Heart left ventricle (tissue), 16 donors: ENCODE measurements at places on chromosomes 2 and 18. TPM values are rescaled to one million over a fixed set of nuclear protein-coding genes. Genes with fewer than 3 reads are reported as not detected.
A peak's percentile ranks its signal among the peaks of the same experiment; 100 is the strongest.

DNA sequence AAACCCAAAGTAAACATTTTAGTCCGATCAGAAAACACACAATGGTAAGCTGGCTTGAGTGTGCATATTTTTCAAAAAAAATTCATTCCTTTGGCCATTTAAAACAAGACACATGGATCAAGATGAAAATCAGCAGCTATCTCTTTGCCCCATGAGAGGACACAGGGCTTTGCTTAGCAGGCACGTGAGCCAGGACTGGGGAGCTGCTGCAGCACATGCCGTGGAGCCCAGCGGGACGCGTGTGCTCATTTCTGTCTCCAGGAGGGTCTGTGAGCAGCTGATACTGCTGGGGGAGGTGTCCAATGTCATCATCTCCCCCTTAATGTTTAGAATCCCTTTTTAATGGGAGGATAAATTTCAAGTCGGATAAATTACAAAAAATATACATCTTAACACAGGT, 49.8 kb upstream of the CNGA3 start:
- no peak for DNase-seq
- no peak overlapping the region for H3K4me3 ChIP-seq
- no peaks in the 10 kb centered on the region for H3K27me3 ChIP-seq
- no peak overlapping the region for H3K27ac ChIP-seq
- no peaks in the 10 kb centered on the region for H3K36me3 ChIP-seq

GRCh38 chr2:240142256-240142775, 1.9 kb upstream of the OTOS start:
- no peaks in the 10 kb centered on the region for H3K4me1 ChIP-seq
- H3K4me3 ChIP-seq = no peak overlapping the region

- peak overlapping the region; percentile 45 for H3K4me3 ChIP-seq
- peak overlapping the region; percentile 68 for H3K27ac ChIP-seq
- H3K27me3 ChIP-seq = no peaks in the 10 kb centered on the region
- H3K36me3 ChIP-seq = no peaks in the 10 kb centered on the region
- peaks cover 16% of the 10 kb centered on the region for H3K4me1 ChIP-seq
- peak; percentile 66 for DNase-seq
These were observed 17.1 kb upstream of the ZNF532 start for GRCh38 chr18:58847383-58848071.

DNA sequence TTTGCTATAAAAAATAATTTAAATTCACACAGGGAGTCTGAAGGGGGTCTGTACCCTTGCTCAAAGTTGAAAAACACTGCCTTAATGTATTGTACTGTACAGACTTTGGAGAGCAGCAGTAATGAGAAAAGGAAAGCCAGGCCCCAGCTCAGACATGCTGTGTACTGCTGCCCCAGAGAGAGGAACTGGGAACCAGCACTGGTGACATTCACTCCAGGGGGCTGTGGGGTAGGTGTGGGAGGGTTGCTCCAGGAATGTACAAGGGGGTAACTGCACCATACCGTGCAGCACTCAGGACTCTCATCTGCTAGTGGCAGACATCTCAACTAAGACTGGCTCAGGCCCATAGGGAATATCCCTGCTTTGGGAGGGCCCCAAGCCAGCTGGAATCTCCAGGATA, 146.0 kb upstream of the RMP24 start:
- no peak overlapping the region for H3K4me3 ChIP-seq
- no peak overlapping the region for H3K27ac ChIP-seq
- no peaks in the 10 kb centered on the region for H3K36me3 ChIP-seq
- no peaks in the 10 kb centered on the region for H3K4me1 ChIP-seq
- no peaks in the 10 kb centered on the region for H3K27me3 ChIP-seq
- no peak for DNase-seq

The CTAGE1 gene
- not detected for polyA plus RNA-seq

- no peaks in the 10 kb centered on the region for H3K27me3 ChIP-seq
- H3K27ac ChIP-seq = no peak overlapping the region
- no peak for DNase-seq
- H3K4me1 ChIP-seq = no peaks in the 10 kb centered on the region
These were observed 22.5 kb downstream of the STAT4 start for GRCh38 chr2:191128172-191128910.

The CNDP1 gene
- polyA plus RNA-seq = not detected

- H3K36me3 ChIP-seq = no peaks in the 10 kb centered on the region
- no peak for DNase-seq
- H3K27ac ChIP-seq = no peak overlapping the region
- H3K4me3 ChIP-seq = no peak overlapping the region
- H3K4me1 ChIP-seq = no peaks in the 10 kb centered on the region
These were observed 223.6 kb upstream of the AGAP1 start for GRCh38 chr2:235270291-235270690.

GRCh38 chr2:181121996-181122395, 141.6 kb downstream of the UBE2E3 start:
- no peak overlapping the region for H3K27ac ChIP-seq
- no peak for DNase-seq
- H3K27me3 ChIP-seq = no peaks in the 10 kb centered on the region
- no peaks in the 10 kb centered on the region for H3K36me3 ChIP-seq
- H3K4me3 ChIP-seq = no peak overlapping the region

- no peaks in the 10 kb centered on the region for H3K4me1 ChIP-seq
- H3K36me3 ChIP-seq = no peaks in the 10 kb centered on the region
- DNase-seq = no peak
- H3K27ac ChIP-seq = no peak overlapping the region
- H3K27me3 ChIP-seq = no peaks in the 10 kb centered on the region
- H3K4me3 ChIP-seq = no peak overlapping the region
These were observed 615.0 kb upstream of the DDX18 start for GRCh38 chr2:117199511-117199910.

The CDH20 gene
- 0.03 TPM for polyA plus RNA-seq

GRCh38 chr2:13240789-13241487, 524.2 kb downstream of the TRIB2 start:
- no peak overlapping the region for H3K4me3 ChIP-seq
- no peaks in the 10 kb centered on the region for H3K4me1 ChIP-seq
- no peaks in the 10 kb centered on the region for H3K27me3 ChIP-seq
- DNase-seq = no peak

The TMEM237 gene
- 9.5 TPM for polyA plus RNA-seq

The PRSS56 gene
- 0.11 TPM for polyA plus RNA-seq

DNA sequence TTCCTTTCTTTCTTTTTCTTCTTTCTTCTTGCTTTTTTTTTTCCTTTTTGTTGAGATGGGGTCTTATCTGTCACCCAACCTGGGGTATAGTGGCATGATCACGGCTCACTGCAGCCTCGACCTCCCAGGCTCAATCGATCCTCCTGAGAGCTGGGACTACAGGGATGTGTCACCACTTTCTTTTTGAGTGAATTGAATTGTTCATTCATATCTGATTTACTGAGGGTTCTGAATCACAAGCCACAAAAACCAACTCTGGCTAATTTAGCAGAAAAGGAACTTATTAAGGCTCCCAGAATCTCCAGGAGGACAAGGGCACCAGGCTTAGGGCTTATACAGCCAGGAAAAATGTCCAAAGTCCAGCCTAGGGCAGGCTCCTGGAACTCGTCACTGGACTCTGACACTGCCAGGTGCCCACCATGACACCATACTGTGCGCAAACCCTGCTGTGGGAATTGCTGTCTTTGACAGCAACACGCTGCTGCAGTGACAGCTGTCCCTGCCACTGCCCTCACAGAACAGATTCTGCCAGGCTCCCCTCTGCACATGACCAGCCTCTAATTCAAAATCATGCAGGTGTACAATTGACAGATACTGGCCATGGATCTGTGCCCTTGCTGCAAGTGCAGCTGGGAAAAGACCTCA, 42.9 kb upstream of the EML6 start:
- no peaks in the 10 kb centered on the region for H3K36me3 ChIP-seq
- H3K4me3 ChIP-seq = no peak overlapping the region
- H3K4me1 ChIP-seq = no peaks in the 10 kb centered on the region
- H3K27ac ChIP-seq = no peak overlapping the region
- H3K27me3 ChIP-seq = no peaks in the 10 kb centered on the region

The TMEM169 gene
- 0.15 TPM for polyA plus RNA-seq

GRCh38 chr2:37737507-37737906, 66.1 kb upstream of the CDC42EP3 start:
- no peaks in the 10 kb centered on the region for H3K4me1 ChIP-seq
- no peaks in the 10 kb centered on the region for H3K36me3 ChIP-seq
- H3K27ac ChIP-seq = peak overlapping the region; percentile 37
- DNase-seq = no peak
- H3K27me3 ChIP-seq = no peaks in the 10 kb centered on the region

DNA sequence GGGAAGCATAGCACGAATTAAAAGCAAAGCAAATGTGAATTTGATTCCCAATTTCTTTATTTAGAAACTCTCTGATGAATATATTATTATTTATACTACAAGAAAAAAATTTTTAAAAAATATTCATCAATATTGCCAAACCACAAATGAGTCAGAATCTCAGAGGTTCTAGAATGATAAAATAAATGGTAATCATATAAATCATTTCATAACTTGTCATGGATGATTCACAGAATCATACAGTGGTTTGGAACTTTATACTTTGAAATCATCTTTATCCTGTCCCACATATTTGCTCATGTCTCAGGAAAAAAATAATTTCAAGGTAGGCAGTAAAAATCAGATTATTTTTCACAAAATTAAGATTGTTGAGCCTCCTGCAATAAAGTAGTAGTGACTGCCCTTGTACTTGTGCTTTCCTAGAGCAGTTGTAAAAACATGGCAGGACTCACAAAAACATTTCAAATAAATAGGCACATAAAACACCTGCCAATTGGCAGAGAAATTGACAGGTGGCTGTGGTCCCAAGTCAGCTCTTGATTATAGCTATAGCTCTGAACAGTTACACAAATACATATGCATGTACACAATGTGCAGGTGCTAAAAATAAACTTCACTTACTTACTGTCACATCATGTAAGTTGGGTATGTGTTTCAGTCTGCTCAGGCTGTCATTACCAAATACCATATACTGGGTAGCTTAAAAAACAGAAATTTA, 273.9 kb upstream of the SESTD1 start:
- no peak overlapping the region for H3K27ac ChIP-seq
- H3K4me1 ChIP-seq = no peaks in the 10 kb centered on the region
- no peaks in the 10 kb centered on the region for H3K27me3 ChIP-seq
- H3K36me3 ChIP-seq = no peaks in the 10 kb centered on the region
- no peak for DNase-seq

The AQP12A gene
- not detected for polyA plus RNA-seq

DNA sequence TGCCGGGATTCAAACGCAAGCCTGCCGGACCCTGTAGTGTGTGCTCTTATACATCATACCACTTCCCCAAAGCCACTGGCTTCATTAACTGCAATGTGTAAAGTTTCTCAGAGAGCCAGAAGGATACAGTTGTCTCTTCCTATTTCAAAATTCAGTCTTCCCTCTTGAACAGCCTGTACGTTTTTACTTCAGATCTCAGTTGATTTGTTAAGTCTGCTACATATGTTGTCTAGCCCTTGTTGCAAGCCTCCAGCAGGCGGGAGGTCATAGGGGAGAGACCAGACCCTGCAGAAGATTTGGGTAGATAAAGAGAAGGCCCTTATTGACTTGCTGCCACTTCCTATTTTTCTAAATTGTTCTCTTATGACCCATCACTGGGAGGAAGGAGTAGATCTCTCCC, 56.2 kb downstream of the ARHGEF33 start:
- no peak overlapping the region for H3K4me3 ChIP-seq
- no peak for DNase-seq
- H3K36me3 ChIP-seq = no peaks in the 10 kb centered on the region
- H3K4me1 ChIP-seq = no peaks in the 10 kb centered on the region

- no peak overlapping the region for H3K27ac ChIP-seq
- peaks cover 14% of the 10 kb centered on the region for H3K4me1 ChIP-seq
- no peak overlapping the region for H3K4me3 ChIP-seq
- H3K36me3 ChIP-seq = no peaks in the 10 kb centered on the region
These were observed 512.4 kb upstream of the ID2 start for GRCh38 chr2:8169443-8169842.

DNA sequence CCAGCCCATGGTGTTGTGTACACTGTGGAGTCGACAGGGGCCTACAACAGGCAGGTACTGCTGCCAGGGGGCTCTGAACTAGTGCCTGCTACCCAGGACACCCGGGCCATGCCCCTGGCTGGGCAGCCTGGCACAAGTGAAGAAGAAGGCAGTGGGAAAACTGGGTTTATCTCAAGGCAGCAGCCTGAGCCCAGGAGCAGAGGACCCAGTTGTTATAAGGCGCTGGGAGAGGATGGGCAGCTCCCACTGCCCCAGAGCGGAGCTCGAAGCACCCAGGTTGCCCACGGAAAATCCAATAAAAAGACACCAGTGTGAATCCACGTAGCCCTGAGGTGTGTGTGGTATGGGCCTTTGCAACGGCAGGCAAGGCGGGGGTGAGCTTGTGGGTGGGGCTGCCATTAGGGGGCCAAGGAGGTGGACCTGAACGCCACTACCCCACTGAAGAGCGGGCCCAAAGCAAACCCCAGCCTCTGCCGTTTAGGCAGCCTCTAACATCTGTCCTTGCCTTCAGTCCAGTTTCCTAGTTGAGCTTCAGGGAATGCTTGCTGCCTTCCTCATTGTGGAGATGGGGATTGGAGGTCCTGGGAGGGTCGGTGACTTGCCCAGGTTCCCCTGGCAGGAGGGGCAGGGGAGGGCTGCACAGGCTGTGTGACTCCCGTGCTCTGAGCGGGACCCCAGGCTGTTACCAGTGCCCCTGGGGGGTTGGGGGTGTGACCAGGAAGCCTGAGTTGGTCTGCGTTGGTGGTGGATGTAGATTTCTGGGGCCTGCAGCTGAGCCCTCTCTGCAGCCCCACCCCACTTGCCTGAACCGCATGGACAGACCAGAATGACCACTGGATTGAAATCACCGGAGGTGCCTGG, 16.0 kb downstream of the ARID5A start:
- no peak for DNase-seq
- no peaks in the 10 kb centered on the region for H3K4me1 ChIP-seq
- H3K36me3 ChIP-seq = peaks cover 51% of the 10 kb centered on the region
- no peaks in the 10 kb centered on the region for H3K27me3 ChIP-seq

The ABCG8 gene
- not detected for polyA plus RNA-seq

The STON1 gene
- polyA plus RNA-seq = 2.6 TPM

The CLIP4 gene
- 9.6 TPM for polyA plus RNA-seq

- H3K4me3 ChIP-seq = no peak overlapping the region
- no peaks in the 10 kb centered on the region for H3K27me3 ChIP-seq
- no peaks in the 10 kb centered on the region for H3K36me3 ChIP-seq
These were observed 3.3 kb downstream of the DSC2 start for GRCh38 chr18:31098878-31099277.

GRCh38 chr2:121283670-121284462, 1.1 kb downstream of the TFCP2L1 start:
- peaks cover 8% of the 10 kb centered on the region for H3K4me1 ChIP-seq
- H3K27ac ChIP-seq = no peak overlapping the region
- no peak for DNase-seq
- peak overlapping the region; percentile 42 for H3K4me3 ChIP-seq
- H3K36me3 ChIP-seq = no peaks in the 10 kb centered on the region

DNA sequence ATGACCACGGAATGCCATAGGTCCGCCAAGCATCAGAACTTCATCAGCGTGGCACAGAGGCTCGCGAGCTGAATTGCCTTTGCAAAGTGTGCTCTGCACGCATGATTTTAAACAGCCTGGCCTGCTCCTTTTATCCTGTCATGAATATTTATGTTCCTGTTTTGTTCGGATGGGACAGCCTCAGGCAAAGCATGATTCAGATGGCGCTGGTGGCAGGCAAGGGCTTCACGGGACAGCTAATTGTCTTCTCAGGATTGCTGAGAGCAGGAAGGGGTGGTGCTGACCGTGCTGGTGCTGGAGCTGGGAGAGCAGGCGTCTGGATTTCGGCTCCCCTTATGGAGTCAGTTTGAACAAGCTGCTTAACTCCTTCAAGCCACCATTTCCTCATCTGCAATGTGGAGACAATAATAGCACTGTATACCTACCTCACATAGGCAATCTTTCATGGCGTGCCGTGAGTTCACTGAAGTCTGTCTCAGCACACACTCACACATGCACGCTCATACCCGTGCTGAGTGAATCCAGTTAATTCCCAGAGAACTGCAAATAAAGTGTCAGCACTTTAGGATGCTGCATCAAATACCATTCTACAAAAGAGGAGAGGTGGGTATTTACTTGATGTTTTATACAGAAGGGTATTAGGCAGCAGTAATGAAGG, 79.7 kb upstream of the APCDD1 start:
- no peaks in the 10 kb centered on the region for H3K36me3 ChIP-seq
- no peak overlapping the region for H3K27ac ChIP-seq
- no peak for DNase-seq
